ENCODE measurements at places on chromosomes 12 and 14.

- DNase-seq = no peak
These were observed 25.7 kb upstream of the COCH start for GRCh38 chr14:30848449-30849240.

- DNase-seq = no peak
These were observed 31.0 kb downstream of the NINJ2 start for GRCh38 chr12:632102-632696.

DNA sequence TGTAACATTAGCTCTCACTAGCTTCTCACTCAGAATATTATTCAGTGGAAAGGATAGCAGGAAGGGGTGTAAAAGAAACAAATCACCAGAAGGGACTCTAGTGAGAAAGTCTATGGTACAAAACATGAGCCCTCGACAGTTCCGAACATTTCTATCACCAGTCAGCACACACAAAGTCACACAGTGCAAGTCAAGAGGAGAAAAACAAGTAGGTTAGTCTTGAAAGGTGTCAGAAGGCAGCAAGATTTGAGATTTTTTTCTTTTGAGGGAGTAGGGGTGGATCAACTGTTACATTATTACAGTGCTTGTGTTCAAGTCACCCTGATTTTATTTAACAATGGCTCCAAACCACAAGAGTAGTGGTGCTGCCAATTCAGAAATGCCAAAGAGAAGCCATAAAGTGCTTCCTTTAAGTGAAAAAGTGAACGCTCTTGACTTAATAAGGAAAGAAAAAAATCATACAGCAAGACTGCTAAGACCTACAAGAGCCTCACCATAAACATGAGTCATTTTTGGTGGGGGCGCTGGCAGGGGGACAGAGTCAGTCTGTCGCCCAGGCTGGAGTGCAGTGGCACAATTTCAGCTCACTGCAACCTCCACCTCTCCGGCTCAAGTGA lies 42.3 kb downstream of the GNS start:
- no peak for DNase-seq

DNA sequence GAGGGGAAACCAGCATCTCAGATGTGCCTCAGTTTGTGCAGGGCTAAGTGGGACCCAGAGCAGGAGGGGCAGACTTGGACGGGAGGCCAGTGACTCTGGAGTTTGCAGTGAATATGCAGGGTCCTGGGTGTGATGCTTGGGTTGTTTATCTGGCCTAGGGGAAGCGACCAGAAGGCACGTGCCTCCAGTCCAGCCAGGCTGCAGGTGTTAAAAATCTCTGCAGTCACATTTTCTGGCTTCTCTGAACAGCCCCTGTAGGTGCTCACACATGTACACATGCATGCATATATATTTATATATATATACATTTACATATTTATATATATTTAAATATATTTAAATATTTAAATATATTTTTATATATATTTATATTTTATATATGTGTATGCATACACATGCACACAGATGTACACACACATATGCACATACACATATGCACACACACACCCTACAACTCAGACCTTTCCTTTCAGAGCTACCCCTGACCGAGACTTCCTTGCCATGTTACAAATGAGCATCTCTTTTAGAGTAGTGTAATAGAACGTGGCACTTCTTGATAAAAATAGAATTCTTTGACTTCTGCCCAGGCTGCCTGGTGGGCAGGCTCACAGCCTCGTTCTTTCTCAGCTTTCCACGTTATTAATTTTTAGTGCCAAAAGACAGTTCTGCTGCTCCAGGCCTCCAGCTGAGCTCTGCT lies 26.8 kb upstream of the TCL1B start:
- DNase-seq = no peak
